H4 (cell line): ENCODE measurements at places on chromosomes 2 and 18. TPM values are rescaled to one million over a fixed set of nuclear protein-coding genes. Genes with fewer than 3 reads are reported as not detected.

GRCh38 chr2:96491860-96492497 is 13.2 kb downstream of the NEURL3 start:
- DNase-seq: no peak

- no peak for DNase-seq
Measured at GRCh38 chr18:63298400-63299365, 20.9 kb downstream of the BCL2 start.

DNA sequence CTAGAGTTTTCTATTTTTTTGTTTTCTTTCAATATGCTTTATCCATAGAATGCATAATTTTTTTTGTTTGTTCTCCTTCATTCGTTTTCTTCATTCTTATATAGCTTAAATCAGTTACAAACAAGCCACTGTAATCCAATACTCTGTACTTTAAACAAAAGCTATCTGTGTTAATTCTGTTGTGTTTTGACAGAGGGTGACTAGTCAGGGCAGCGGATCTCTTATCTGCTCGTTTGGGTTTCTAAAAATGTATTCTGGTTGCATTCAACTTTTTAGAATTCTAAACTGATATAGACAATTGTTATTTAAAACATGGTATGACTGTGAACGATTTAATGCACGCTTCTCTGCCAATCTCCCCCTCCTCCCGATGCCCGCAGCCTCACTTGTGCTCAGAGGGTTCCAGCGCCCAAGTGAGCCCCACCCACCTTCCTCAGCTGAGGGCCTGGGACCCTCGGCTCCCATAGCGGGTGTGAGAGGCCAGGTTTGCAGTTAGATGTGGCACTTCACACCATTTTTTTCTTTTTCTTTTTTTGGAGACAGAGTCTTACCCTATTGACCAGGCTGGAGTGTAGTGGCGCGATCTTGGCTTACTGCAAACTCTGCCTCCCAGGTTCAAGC is 44.1 kb downstream of the NCK2 start:
- no peak for DNase-seq

GRCh38 chr2:237258116-237258515 is 155.8 kb downstream of the COL6A3 start:
- no peak for DNase-seq

DNA sequence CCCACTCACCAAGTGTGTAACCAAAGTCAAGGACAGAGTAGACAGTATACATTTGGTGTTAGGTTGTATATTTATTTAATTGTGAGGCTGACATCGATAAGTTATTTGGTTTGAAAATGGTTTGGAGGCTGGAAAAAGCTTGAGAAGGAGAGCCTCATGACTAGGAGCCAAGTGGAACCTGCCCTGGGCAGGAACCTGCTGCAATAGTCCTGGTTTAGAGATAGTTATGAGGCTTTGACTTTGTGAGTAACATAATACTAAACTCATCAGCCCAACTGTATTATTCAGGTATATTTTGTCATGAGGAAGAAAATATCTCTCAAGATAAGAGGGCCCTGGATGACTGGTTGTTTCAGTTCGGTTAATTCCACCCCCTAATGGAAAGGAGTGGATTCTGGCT is 234.3 kb upstream of the CYRIA start:
- no peak for DNase-seq

DNA sequence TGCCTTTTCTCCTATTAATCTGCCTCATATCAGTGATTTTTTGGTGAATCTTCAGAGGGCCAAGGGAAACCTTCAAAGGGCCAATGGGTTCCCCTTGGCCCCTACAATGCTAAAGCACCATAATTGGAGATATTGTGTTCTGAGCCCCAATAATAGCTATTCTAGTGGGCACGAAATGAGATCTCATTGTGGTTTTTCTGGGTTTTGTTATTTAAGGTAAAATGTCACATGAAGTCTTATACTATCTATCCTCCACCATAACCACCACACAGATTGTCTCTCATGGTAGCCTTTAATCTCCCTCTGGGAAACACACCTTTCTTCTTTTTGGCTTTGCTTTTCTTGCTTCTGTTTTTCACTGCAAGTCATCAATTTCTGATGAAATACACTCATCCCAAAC is 152.8 kb downstream of the B3GNT2 start:
- no peak for DNase-seq

- DNase-seq: no peak
Measured at GRCh38 chr18:40707797-40708196, 1247.2 kb upstream of the PIK3C3 start.

DNA sequence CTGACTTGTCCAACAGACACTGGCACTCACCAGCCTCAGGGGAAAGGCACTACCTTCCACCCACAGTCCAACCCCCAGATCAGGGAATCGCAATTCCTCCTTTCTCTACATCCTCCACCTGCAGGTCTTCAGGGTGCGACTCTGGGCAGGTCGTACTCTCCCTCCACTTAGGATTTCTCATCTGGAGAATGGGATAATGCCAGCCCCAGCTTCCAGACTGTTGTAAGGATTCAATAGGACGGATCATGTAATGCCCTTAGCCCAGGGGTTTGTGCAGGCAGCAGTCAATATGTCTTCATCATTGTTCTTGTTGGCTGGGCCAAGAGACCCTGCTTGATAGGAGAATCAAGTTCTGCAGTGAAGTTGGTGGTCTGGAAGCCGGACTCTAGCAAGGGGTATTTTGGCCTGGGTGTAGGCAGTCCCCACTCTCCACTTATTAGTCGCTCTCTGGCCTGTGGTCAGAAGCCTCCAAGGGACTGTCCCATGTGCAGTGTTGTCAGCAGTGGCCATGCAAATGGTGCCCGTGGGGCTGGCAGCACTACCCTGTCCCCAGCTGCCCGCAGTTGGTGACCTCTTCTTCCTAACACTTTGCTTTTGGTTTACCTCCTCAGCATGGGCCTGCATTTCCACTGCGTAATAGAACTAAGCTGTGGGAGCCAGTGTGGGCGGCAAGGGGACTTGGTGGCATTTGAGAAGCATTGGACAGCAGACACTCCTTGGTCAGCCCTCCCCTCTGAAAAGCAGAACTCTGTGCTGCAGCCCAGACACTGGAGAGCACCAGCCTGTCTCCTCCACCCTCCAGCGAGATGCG is 172.4 kb upstream of the HS6ST1 start:
- no peak for DNase-seq

Gene C2orf76
- 5.3 and 15.4 TPM in 2 replicates for total RNA-seq

Gene STEAP3
- 14.0 and 17.7 TPM in 2 replicates for total RNA-seq

Gene IL1R2
- 0.70 and 3.3 TPM in 2 replicates for total RNA-seq

Gene DSC3
- 0.02 TPM in 1 of 2 replicates, not detected in the other for total RNA-seq

Gene EFEMP1
- total RNA-seq: 0.51 and 2.0 TPM in 2 replicates

Gene ALKAL2
- total RNA-seq: not detected in 2 replicates
